Activated CD4-positive, CD25-positive, alpha-beta regulatory T cell treated with anti-CD3 and anti-CD28 coated beads, Interleukin-2, amount 50 U/mL, for 16 hours (primary cell): ENCODE measurements at places on chromosomes 3 and 15.

GRCh38 chr15:32878869-32879805 is 161.3 kb downstream of the GREM1 start:
- no peak for DNase-seq

DNA sequence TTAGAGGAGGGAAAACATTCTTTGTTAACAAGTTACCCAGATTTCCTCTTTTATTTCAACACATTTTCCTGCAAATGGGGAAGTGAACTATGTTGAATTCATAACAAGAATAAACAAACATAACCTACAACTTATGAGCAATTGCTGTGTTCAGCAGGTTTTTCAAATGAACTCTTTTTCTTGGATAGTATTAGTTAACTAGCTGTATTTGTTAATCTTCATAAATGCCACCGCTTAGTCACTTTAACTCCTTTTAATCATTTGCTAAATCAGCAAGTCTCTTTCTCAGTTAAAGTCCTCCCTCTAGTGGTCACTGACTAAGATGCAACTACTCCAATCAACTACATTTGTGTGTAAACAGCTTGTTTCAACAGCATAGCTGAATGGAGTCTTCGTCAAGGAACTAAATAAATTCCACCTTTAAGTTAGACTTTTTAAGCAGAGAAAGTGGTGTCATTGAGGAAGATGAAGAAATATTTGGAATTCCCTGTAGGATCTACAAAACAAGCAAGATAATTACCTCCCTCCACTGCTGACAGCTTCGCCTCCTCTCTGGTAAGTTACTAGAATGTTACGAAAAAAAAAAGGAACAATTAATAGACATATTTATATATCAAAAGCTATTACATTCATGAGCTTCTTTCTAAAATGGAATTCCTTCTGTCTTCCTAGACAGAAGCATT is 1122.0 kb downstream of the ROBO1 start:
- DNase-seq: no peak

GRCh38 chr3:59540696-59541095 is 490.9 kb upstream of the CFAP20DC start:
- no peak for DNase-seq

- no peak for DNase-seq
These were observed 419.5 kb upstream of the C2CD4B start for GRCh38 chr15:62584301-62585235.

DNA sequence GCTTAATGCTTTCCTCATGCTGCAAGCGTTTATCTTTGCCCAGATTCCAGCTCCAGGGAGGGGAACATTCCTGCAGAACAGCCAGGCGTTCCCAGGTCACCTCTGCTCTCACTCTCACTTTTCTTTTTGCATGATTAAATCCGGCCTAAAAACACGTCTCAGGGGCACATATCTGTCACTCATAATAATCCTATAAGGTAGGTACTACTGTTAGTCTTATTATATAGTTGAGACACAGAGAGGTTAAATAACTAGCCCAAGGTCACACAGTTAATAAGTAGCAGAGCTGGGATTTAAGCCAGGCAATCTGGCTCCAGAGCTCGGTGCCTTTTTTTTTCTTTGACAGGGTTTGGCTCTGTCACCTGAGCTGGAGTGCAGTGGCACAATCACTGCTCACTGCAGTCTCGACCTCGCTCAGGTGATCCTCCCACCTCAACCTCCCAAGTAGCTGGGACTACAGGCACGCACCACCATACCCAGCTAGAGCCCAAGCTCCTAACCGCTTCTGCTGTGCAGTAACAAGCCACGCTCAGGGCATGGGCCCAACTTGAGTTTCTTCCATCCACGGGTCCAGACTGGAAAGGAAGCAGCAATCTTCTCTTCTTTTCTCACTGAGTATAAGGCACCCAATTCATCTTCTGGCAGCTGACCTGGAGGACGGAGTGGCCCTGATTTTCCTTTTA is 96.5 kb downstream of the LIPC start:
- no peak for DNase-seq

- DNase-seq: no peak
These were observed 15.6 kb downstream of the ARRDC4 start for GRCh38 chr15:97976129-97976528.

DNA sequence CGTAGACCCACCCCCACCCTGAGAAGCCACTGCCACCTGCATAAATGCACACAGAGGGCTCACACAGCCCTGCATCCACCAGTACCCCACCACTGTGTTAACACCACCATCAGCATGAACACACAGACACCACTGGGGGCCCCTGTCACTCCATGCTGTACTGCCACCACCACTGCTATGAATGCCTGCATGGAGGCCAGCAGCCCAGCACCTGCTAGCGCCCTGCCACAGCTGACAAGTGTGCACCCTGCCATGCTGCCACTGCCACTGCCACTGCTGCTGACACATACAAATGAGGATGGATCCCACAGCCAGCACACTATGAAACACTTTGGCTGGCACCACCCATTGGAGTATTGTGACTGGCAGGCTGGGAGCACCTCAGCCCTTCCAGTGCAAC is 361.0 kb downstream of the TAFA4 start:
- DNase-seq: no peak
